ENCODE measurements at places on chromosomes 11 and 22.

DNA sequence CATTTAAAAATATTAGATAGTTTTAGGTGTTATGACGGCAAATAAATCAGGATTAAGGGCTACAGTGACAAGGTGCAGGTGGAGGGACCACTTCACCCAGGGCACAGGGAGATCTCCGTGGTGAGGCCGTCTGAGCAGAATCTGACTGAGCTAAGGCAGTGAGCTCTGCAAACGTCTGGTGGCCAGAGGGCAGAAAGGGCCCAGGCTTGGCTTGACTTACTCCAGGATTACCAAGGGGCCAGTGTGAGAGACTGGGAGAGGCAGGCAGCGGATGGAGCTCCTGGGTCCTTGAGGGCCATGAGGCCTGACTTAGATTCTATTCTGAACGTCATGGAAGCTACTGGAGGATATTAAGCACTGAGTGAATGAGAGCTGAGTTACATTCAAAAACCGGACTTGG is 125.9 kb upstream of the B3GAT1 start:
- DNase-seq, result no peak

- no peak for DNase-seq
These were observed 9.0 kb upstream of the PCF11 start for GRCh38 chr11:83147895-83148294.

GRCh38 chr22:47835726-47836125 is 1073.3 kb downstream of the TBC1D22A start:
- DNase-seq, result no peak

- no peak for DNase-seq
These were observed 70.4 kb downstream of the LRRC32 start for GRCh38 chr11:76600124-76600655.

GRCh38 chr11:43943372-43943930 is 1.0 kb downstream of the C11orf96 start:
- no peak for DNase-seq

Data from hippocampal formation (tissue), 2 donors.